Stimulated activated CD8-positive, alpha-beta memory T cell treated with anti-CD3 and anti-CD28 coated beads, Interleukin-2, amount 100 ng/mL, for 1 hour (primary cell): ENCODE measurements at places on chromosomes 5 and 9.

GRCh38 chr5:126707080-126707479 lies 69.9 kb upstream of the LMNB1 start:
- DNase-seq: no peak

GRCh38 chr5:380701-381309 lies 59.3 kb downstream of the AHRR start:
- no peak for DNase-seq

DNA sequence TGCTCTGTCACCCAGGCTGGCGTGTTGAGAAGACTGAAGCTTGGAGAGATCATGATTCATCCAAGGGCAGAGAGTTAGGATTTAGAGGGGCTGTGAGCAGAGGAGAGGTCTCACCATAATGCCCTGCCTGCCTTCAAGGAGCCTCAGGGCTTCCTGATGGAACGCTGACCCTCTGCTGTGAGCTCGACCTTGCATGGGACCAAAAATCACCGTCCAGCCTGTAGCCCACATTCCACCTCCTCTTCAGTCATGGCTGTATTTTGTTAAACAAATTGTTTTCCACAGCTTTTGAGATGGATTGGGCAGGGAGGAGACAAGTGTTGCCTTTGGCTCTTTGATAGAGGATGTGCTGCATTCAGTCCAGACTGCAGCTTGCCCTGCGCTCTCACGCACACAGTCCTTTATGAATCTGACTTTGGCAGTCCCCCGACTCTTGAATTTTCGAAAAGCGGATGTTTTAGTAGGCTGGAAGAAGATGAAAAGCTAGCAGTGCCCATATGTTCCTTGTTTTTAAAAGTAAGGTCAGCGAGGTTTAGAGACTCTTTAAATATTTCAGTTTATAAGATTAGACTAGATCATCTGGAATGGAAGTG lies 79.5 kb downstream of the MVB12B start:
- no peak for DNase-seq

DNA sequence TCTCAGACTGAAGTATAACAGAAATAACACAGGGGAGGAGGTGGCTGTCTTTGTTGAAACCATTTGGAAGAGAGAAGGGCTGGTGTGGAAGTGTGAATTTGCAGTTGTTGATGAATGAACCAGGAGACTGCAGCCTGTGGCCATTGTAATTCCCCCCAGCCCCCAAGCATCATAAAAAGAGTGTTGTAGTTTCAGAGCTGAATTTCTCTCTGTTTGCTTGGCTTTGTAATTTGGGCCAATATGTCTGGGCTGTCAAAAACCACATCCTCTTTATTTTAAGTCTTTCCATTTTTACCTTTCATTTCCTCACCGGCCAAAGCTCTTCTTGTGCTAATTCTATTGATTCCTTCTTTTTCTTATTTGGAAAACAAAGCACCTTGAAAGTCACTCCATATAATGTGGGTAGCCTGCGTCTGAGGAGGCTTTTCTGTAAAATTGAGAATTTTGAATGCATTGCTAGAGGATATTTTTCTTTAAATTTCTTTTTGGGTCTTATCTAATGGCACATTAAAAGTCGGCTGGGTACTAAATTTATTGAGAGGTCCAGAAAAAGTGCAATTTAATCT lies 383.3 kb downstream of the OSTF1 start:
- DNase-seq: no peak

DNA sequence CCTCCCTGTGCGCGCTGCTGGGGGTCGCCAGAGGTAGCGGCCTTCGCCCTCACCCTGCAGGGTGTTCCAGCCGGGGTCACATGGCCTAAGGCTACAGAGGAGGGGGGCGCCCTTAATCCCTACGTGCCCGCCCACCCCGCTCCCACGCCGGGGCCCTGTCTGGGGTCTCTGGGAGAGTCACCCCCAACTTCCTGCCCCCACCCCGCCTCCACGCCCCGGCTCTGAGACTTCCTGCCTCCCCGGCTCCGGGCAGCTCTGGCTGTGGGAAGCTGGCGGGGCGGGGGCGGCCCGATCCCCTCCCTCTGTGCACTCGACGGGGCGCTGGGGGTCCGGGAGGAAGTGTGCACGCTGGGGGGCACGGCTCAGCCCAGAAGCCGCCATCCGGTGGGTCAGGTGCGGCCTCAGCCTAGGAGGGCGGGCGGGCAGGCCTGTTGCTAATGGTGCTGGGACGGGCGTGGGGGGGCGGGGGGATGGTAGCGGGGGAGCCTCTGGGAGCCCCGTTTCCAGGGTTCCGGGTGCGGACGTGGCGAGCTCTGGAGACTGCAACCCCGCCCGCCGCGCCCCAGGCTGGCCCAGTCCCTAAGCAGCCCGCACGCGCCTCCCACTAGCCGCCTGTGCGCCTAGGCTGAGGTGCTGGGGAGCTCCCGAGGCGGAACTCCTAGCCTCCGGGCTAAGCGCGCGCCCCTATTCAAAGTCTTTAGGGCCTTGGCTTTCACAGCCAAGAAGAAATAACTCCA lies 61.6 kb downstream of the CXXC5 start:
- DNase-seq: no peak

- no peak for DNase-seq
These were observed 113.4 kb upstream of the CNTLN start for GRCh38 chr9:17021387-17021970.

DNA sequence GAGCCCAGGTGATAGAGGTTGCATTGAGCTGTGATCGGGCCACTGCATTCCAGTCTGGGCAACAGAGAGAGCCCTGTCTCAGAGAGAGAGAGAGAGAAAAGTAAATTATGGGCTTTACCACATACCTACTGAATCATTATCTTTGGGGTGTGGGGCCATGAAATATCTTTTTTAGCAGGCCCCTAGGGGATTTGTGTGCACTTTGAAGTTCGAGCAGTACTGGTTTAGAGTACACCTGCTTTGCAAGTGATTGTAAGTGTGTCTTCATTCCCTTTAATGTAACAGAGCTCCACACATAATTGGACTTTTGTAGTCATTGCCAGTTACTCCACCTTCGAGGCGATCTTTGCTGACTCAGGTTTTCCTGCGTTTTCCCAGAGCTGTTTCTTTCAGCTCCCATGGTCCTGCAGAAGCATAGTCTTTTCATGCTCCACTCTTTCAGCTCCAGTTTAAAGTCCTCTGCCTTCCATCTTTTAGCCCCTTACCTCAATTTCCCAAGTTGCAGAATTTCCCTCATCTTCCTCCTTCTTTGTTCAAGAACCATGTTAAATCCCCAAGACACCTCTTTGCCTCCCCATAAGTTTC lies 24.0 kb upstream of the FRMPD1 start:
- DNase-seq: no peak

GRCh38 chr5:82784521-82784920 lies 292.7 kb downstream of the TMEM167A start:
- DNase-seq: no peak

GRCh38 chr5:15539951-15540350 lies 40.0 kb downstream of the FBXL7 start:
- DNase-seq: no peak

DNA sequence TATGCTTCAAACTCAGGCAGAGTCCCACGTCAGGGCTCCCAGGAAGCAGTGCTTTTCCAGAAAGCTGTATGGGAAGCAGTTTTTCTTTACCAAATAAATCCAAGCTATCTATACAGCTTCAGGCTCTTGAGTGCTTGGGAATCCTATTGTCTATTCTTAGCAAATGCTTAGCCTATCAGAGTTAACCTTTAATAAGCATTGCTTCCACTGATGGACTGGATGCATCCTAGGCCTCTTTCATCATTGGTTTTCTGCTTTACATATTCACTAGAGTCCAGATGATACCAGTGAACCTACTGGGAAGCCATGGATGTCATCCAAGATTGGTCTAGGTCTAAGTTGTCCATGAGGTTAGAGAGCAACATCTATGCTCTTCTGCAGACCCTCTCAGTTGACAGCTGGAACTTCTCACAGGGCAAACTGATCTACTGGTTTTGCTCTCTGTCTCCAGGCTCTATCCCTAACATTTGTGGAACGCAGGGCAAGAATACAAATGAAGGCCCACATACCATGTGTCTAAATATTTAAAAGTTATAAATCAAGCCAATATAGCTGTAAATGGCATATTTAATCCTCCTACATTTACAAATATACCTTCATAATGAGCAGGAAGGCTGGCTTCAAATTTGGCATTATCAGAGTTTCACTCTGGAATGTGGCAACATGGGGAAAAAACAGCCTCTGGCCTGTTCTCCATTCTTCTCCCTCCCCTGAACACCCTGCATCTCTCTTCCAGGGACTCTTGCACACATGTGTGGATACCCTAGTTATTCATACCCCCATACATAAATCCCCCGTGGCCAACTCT lies 49.8 kb upstream of the PLPP1 start:
- no peak for DNase-seq

GRCh38 chr9:127153501-127153900 lies 31.1 kb upstream of the ANGPTL2 start:
- DNase-seq: no peak

DNA sequence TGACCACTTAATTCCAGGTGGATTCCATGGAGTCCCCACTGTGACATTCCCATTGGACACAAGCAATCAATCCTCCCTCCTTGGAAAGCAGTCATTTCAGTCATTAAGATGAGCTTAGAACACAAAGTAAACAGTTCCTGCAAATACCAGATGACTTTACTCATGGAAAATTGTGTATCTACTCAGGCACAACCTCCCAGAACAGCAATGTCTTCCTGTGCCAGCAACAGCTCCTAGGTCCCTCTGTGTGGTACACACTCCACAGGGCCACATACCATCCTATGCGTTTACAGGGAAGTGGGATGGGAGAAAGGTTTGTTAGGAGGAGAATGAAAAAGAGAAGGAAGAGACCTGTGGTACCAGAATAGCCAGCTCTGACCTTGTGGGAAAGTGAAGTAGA lies 53.7 kb downstream of the MTMR12 start:
- no peak for DNase-seq

DNA sequence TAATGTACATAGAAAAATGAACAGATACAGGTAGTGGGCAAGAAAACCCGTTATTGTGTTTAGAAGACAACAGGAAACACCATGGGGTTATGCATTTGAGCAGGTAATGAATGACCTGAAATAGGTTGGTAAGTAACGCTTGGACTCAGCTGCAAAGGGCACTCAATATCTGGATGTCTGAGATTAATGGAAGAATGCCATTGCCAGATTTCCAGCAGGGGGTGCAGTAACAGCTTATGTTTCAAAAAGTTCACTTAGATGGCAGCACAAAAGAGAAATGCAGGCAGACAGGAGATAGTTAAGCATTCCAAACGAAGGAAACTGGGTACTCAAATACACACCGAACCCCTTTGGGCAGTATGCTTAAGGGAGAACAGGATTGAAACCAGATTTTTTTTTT lies 285.5 kb upstream of the VLDLR start:
- DNase-seq: no peak

GRCh38 chr5:149424371-149425315 lies 45.6 kb upstream of the IL17B start:
- no peak for DNase-seq

GRCh38 chr5:6761333-6761732 lies 48.1 kb downstream of the TENT4A start:
- no peak for DNase-seq

DNA sequence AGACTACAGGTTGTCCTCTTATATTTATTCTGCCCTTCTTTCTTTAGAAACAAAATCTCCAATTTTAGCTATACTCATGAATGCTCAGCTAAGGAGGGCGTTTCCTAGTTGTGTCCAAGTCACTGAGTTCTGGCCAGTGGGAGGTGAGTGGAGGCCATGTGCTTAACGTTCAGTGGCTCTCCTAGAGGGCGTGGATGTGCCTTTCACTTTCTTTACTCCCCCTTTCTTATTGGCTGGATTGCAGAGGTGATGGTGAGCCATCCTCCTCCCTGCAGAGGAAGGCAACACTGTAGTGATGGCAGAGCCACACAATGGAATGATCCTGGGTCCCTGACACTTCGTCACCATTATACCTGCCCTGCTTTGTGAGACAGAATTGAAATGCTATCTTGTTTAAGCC lies 54.6 kb downstream of the ALG2 start:
- DNase-seq: no peak

- no peak for DNase-seq
These were observed 47.3 kb downstream of the TRIO start for GRCh38 chr5:14190194-14191164.

DNA sequence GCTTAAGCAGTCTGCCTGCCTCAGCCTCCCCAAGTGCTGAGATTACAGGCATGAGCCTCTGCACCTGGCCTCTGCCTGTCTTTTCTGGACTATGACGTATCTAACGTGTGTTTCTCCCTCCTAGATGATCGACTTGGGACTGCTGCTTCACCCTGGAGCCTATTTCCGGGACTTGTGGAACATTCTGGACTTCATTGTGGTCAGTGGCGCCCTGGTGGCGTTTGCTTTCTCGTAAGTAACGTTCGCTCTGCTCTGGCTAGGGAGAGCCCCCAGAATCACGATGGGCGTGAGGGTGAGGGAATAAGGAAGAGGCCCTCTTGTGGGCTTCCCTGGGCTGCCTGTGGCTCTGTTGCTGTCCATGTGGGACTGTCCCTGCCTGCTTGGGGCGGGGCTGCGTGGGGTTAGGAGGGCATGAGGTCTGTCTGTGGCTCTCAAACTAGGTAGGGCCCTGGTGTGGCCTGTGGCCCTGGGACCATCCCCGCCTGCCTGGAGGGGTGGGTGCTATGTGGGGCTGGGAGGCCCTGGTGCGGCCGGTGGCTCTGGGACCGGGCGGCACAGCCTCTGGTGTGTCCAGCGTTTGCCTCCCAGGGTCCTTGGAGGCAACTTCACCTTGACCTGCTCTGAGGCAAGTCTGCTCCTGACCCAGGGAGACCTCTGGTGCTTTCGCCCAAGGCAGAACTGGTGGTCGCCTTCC lies 171.7 kb downstream of the CACNA1B start:
- no peak for DNase-seq

GRCh38 chr9:32161720-32162119 lies 222.7 kb upstream of the ACO1 start:
- no peak for DNase-seq

DNA sequence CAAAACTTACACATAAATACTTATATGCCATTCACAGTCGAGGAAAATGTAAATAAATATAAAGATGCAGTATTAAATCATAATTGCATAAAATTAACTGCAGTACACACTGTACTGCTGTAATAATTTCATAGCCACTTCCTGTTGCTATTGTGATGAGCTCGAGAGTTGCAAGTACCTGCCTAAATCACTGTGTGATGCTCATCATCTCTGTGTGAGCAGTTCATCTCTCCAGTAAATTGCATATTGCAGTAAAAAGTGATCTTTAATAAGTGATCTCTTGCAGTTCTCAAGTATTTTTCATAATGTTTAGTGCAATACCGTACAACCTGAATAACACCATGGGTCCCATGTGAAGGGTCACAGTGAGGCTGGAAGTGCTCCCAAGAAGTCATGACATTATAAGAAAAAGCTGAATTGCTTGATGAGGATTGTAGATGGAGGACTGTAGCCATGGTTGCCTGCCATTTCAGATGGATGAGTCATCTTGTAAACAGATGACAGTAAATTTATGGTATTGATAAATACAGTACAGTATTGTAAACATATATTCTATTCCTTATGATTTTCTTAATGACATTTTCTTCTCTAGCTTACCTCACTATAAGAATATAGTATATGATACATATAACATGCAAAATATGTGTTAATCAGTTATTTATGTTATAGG lies 34.9 kb downstream of the SYK start:
- DNase-seq: no peak

DNA sequence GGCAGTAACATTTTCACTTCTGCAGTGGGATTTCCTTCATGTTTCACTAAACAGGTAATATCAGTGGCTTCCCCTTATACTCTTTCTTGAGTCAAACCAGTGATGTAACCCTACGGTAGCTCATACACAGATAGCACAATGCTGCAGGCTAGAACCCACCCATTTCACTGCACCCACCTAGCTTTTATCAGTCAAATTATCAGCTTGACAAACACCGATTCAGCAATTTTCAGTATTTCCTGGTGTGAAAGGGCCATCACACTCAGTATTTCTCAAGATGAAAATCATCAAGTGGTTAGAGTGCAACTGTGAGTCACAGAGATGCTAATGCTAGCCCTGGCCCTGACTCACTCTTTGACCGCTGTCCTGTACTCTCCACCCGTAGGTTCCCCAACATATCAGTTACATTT lies 242.3 kb upstream of the PTGER4 start:
- DNase-seq: no peak
